ENCODE measurements at places on chromosomes 12 and 14.

DNA sequence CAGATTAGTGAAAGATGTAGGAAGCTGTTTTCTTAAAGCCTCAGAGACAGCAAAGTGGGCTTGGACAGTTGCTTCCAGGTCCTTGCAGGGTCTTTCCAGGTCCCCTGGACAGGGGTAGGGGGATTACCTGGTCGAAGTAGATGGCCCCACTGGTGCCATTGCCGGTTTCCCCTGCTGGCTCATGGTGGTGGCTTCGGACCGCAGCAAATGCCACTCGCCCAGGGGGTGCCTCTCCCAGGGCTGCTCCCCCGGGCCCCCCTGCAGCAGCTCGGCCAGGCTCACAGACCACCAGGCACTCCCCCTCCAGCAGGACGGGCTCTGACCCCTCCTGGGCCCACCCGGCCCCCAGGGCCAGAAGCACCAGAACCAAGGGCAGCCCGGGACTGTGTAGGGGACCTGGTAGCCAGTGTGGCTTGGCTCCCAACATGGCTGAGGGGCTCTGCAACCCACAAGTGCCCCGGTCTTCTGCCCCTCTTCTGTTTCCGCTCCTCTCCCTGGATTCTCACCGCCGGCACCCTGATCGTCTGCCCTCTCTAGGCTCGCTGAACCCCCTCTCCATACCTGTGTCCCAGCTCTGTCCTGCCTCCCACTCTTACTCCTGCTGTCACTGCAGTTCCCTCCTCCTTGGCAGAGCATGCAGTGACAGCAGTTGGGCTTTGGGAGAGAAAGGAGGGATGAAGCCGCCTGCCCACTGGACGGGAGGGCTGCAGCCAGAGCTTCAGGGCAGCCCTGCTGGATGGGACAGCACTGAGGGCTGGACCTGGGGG is 657 bp downstream of the CBLN3 start:
- peak; percentile 54 for DNase-seq

DNA sequence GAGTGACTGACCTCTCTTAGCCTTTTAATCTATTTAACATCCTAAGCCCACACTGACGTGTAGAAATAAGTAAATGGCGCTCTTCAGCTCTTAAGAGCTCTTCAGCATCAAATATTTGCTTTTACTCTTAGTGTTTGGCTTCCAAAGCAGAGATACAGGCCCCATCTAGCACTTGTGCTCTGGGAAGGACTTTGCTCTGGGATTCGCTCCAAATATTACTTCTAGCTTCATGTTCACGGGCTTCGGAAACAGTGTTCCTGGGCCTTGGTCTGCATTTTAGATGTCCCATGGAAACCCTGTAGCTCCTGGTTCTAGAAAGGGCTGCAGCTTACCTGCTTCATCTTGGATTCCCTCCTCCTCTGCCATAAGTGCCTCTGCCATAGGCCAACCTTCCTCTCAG is 2.7 kb upstream of the NKX2-8 start:
- DNase-seq = no peak

GRCh38 chr12:24307716-24308335 is 358.4 kb upstream of the SOX5 start:
- DNase-seq = no peak

GRCh38 chr12:68356060-68356695 is 24.0 kb upstream of the MDM1 start:
- DNase-seq = no peak

- peak; percentile 92 for DNase-seq
Observed at GRCh38 chr14:22872033-22872832, 693 bp downstream of the LRP10 start.
